HepG2 (cell line): ENCODE measurements at places on chromosomes 6 and 20. TPM values are rescaled to one million over a fixed set of nuclear protein-coding genes. Genes with fewer than 3 reads are reported as not detected.

DNA sequence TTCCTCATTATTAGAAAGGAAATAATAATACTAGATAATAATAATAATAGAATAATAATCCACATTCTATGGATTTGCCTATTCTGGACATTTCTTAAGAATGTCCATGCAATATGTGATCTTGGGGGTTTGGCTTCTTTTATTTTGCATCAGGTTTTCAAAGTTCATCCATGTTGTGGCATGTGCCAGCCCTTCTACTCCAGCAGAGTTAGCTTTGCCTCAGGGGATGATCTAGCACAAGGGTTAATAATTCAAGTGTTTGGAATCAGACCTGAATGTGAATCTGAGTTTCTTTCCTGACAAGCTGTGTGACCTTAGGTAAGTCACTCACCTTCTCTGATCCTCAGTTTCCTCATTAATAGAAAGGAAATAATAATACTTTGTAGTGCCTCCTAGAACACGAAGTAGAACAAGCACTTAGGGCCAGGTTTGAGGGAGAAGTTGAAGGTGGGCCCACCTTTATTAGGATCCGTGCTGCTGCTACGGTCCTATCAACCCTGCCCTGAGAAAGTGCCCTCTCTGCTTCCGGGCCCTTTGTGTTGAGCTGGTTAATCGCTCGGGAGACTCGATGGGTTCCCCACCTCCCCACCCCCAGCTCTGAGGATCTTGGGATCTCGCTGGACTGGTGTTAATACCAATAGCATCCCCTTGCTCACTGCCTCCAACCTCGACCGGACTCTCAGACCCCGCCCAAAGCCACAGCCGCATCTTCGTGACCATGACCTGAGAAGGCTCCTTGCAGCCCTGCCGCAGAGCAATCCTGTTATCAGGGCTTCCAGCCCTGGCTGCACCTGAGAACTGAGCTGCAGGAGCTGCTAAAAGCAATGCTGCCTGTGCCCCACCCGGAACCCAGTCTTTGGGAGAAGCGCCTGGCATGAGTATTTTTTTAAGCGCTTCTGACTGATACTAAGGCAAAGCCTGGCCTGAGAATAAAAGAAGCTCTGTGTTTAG lies 26.9 kb downstream of the RBM38 start:
- no peak for DNase-seq

RBM24 gene
- 1.2 and 1.5 TPM in 2 replicates for total RNA-seq

DNA sequence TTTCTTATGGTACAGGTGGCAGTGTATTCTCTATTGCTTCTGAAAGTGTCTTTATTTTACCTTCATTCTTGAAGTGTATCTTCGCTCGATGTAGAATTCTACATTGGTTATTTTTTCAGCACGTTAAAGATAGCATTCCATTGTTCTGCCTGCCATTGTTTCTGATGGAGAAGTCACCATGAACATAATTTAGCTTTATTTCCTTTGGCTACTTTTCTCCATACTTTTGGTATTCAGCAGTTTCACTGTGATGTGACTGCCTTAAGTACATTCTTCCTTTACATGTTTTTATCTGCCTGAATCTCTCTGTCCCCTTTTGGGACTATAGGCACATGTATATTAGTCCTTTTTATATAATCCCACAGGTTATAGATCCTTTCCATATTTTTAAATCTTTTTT lies 19.0 kb downstream of the ZNF133 start:
- no peak for DNase-seq

DLK2 gene
- total RNA-seq = 0.74 and 1.2 TPM in 2 replicates

- peak; percentile 68 for DNase-seq
These were observed 14.2 kb downstream of the PAX1 start for GRCh38 chr20:21719592-21720214.

PTK7 gene
- 48.5 and 99.8 TPM in 2 replicates for total RNA-seq

GRCh38 chr6:112466373-112467151 lies 119.4 kb downstream of the RFPL4B start:
- no peak for DNase-seq

TREM1 gene
- total RNA-seq = not detected in 2 replicates

- DNase-seq = no peak
These were observed 31.5 kb upstream of the GCM1 start for GRCh38 chr6:53179961-53180651.

DNA sequence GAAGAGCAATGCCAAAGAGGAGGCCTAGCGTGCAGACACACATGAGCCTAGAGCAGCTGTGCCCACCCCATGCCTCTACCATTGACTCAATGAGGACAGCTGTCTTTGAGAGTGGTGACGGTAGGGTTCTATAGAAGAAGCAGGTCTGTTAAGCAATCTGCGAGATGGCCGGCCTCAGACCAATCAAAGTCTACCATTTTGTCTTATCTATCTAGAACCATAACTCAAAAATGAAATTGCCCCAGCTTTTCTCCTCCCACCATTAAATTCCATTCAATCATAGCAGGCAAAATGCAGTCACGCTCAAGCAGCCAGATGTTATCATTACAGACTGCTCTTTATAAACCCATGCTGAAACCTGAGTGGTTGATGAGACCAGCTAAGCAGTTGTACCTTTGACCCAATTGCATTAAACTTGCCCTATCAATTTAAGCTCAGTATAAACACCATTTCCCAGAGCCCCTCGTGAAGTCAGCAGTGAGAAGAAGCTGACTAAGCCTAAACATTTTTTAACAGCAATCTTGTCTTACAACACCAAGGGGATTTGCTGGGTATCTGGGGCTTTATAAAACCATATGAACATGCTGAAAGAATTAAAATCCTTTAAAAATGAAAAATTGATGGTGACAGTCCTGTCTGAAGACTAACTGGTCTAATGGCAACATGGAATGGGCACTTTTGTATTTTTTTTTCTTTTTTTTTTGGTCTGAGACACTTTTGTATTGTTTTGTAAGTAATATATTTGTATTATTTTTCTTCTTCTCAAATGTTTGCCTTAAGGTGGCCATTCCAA lies 57.5 kb downstream of the FOXC1 start:
- DNase-seq = no peak

- DNase-seq = no peak
These were observed 166.6 kb upstream of the TAB2 start for GRCh38 chr6:149150801-149151398.

GRCh38 chr6:159533568-159533967 lies 159.5 kb downstream of the SOD2 start:
- DNase-seq = no peak

DNA sequence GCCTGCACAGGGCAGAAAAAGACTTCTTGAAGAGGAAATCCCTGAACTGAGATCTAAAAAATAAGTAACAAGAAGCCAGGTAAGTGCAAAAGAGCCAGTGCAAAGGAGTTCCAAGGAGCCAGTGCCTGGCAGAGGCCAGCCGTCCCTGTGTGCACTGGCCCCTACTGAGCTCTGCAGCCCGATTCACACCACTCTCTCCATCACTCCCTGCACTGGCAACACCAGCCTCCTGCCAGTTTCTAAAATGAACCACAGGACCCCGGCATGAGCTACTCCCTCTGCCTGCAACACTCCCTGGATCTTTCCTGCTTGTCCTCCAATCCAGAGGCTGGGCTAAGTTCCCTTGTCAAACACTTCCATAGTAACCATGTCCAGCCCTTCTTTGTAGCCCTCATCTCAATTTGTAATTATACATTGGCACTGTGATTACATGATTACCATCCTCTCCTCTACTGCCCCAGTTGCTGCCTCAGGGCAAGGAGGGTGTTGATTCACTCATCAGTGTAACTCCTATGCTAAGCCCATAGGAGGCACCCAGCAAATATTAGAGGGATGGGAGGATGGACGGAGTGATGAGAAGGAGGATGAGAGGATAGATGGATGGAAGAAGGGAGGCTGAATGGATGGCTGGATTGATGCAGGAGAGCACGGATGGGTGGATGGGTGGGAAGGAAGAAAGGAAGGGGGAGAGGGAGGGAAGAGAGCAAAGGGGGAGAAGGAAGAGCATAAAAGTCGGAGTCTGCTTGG lies 49.3 kb downstream of the SIRPA start:
- no peak for DNase-seq

GRCh38 chr6:119132261-119132981 lies 54.0 kb upstream of the FAM184A start:
- DNase-seq = no peak

HLA-DMB gene
- total RNA-seq = not detected in 2 replicates

- no peak for DNase-seq
These were observed 378.7 kb downstream of the RNGTT start for GRCh38 chr6:88584581-88585275.

DNA sequence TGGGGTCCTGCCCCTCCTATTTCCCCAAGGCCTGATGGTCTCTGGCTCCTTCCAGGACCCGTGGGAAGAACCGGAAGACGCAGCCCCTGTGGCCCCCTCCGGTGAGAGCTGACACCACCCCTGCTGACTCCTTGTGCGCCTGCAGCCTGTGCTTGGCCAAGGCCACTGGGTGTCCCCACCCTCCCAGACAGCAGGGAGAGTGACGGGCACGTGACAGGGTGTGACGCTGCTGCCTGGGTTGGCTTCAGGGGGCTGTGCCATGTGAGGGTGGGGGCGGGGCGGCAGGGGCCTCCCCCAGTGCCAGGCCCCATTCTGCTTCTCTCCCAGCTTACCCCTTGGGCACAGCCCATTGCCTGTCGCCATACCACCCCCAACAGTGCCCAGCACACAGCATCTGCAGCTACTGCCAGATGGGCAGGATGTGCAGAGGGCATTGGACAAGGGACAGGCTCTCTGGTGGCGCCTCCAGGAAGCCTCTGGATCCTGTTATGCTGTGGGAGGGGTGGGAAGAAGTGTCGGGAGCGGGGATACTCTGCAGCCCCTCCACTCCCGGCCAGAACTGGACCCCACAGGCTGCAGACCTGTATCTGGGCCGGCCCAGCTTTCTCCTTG lies 2.9 kb downstream of the BIRC7 start:
- no peak for DNase-seq
